ENCODE measurements at places on chromosomes 6 and 20.

- peak; percentile 44 for DNase-seq
These were observed 46.7 kb upstream of the RALGAPA2 start for GRCh38 chr20:20759132-20759531.

DNA sequence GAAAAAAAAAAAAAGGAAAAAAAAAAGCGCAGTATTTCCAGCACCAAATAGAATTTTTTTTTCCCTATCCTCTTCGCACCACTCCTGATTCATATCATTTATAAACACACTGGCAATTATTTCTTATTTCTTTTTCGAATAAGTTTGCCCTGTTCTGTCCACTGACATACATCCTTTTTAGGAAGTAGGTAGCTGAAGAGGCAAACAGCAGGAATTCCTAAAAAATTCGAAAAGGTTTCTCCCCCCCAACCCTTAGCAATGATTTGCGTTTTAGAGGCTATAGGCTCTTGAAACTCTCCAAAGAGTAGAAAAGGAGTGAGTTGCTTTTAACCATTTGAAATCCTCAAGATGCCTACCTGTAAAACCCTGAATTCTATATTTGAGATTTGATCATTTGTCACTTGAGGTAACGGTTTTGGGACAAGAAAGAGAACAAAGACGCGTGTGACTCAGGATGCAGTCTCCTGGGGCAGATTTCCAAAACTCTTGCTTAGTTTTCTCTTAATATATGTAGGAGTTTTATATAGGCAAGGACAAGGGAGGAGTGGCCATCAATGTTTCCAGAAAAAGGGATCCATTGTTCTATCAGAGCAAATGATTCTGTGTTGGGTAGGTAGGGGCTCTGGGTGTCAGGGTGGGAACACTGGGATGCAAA lies 531 bp upstream of the CCN2 start:
- DNase-seq = no peak

GRCh38 chr6:31819871-31820299 lies 4.5 kb downstream of the HSPA1A start:
- no peak for DNase-seq

DNA sequence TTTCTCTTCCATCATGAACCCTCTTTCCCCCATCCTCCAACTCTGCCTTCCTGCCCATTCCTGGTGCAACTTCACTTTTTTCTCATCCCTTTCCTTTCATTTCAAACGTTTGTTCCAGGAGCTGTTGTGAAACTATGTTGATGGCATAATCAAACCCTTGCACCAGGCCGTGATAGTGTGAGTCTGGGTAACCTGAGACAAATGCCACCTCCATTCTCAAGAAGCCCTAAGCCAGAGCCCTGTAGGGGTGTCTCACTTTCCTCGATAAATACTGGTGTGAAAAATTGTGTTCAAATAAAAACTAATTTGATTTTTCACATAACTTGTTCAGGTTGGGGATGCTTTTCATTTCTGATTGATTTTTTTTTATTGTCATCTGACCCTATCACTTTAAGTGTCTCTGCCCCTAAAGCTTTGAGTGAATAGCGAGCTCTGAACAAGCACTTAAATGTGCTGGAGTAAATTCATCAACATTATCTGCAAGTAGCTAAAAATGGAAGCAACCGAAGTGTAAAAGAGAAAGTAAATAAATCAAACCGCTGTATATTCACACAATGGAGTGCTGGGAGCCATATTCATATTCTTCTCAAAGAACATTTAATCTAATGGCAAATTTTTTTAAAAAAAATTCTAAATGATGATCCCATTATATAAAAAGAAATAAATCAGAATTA lies 303.1 kb upstream of the CDYL start:
- no peak for DNase-seq

DNA sequence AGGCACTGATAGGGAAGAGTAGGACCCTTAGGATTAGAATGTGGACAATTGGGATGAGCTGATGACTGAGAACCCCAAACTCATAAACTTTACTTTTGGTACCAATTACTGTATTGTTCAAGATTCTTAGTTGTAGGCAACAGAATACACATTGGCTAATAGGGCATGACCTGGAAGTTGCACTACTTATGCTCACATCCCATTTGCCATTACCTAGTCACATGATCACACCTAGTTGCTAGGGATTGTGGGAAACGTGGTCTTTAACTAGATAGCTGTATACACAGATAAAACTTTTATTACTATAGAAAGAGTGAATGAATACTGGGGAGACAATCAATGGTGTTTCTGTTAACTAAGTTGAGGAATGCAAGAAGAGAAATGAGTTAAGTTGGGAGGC lies 113.4 kb upstream of the AKIRIN2 start:
- no peak for DNase-seq

GRCh38 chr6:94071835-94072234 lies 652.5 kb upstream of the EPHA7 start:
- no peak for DNase-seq

- no peak for DNase-seq
These were observed 85.7 kb upstream of the CST7 start for GRCh38 chr20:24863356-24863755.

DNA sequence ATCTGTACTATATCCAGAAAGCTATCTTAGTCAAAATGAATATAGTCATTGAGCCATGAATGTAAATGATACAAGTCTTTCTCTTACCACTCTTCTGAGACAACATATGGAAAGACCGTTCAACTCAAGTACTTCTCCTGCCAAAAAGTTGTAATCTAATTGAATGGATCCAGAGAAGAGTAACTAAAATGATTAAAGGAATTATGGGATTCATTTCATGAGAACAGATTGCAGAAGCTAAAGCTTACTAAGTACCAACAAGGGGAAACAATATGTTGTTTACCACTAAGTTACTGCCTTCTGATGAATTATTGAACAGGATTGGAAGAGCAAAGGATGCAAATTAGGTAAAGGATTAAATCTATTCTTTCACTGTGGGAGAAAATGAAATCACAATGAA lies 2.0 kb upstream of the LGSN start:
- no peak for DNase-seq

DNA sequence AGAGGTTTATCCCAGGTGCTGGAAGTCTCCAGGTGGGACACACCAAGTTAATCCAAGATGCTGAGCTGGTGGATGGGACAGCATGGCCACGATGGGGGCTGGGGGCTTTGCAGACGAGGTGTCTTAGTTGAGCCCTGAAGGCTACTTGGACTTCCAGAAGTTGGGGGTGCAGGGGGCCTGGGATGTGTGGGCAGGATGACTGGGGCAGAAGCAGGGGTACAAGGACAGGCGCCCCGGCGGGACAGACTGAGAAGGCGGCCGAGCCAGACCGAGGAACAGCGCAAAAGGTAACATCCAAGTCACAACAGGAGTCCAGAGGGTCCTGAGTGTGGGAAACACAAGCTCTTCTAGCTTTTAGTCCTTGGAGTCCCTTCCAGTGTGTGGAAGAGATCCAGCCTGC lies 23.8 kb downstream of the RAMACL start:
- DNase-seq = no peak

GRCh38 chr6:9766240-9766915 lies 648.5 kb downstream of the TFAP2A start:
- DNase-seq = no peak

DNA sequence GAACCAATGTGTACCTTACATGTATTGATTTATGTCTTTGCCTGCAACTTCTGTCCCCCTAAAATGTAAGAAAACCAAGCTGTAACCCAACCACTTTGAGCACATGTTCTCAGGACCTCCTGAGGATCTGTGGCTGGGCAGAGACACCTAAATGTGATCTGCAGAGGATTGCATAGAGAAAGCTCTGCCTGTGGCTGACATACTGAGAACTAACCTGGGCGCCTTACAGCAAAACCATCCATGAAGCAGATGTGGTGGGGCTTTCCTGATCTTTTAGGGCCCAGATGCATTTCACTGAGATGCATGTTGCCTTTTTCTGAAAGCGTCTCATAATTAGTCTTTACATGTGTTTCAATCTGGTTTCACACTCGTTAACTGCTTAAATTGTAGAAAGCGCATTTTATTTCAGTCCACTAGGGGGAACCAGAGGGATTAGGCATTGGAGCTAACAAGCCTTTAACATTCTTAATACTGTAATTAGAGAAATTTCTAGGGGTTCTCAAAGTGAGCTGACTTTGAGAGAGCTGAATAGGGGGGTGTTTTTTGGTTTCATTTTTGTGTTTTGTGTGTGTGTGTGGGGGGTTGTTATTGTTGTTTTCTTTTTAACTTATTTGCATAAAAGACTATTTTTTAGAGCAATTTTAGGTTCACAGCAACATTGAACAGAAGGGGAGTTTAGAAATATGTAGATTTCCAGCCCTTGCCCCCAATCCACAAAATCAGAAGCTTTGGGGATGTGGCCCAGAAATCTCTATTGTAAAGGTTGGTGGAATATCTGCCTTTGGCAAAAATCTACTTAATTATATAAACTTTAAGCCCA lies 50.9 kb upstream of the FAM184A start:
- no peak for DNase-seq

DNA sequence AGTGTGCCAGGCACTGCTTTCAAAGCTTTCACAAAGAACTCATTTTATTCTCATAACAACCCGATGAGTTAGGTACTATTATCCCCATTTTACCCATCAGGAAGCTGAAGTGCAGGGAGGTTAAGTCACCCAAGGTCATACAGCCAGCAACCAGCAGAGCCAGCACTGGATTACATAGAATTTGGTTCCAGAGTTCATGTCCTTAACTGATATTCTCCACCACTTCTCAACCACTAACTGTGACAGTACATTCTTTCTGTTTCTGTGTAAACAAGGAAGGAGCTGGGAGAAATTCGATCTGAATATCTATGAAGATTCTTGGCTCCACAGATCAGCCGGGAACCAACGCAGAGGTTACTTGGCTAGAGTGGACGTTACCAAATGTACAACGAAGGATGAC lies 98.0 kb downstream of the KIF16B start:
- DNase-seq = no peak

GRCh38 chr6:37502703-37503291 lies 3.1 kb upstream of the CCDC167 start:
- DNase-seq = no peak

DNA sequence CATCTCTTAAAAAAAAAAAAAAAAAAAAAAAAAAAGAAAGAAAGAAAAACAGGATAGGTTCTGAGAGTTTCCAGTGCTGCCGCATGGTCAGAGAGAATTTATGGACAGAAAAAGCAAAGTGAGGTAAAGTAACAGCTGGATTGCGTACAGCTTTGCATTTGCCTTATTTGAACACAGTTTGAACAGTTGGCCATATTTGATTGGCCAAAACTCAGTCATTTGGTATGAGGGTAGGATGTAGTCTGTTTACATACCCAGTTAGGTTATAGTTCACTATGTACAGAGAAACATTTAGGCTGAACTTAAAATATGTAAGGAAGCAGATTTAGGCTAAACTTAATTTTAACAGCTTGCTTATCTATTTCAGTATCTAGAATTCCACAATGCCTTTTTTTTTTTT lies 17.5 kb upstream of the L3MBTL1 start:
- DNase-seq = no peak

GRCh38 chr6:131646249-131646670 lies 9.2 kb downstream of the ENPP3 start:
- no peak for DNase-seq

- DNase-seq = no peak
These were observed 9.1 kb downstream of the HIVEP2 start for GRCh38 chr6:142935553-142936517.

DNA sequence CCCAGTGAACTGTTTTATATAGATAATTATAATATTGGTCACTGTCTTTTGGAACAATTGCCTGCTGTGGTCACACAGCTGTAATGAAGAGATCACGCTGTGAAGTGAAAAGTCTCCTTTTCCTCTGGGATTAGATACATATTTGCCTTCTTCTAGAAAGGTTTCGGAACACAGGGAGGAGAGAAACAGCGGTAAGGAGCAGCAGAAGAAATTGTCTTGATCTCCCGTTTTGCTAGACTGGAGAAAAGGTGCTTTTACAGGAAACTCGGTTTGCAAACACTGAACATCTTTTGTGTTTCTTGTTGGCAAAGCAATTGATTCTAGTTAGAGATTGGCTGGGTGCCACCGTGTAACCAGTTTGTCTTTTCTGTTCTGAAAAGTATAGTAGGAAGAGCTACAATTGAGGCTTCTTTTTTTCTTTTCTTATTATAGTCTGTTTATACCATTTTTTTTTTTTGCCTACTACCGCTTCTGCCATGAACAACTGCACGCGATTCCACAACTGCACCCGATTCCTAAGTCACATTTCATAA lies 404.1 kb upstream of the ID4 start:
- no peak for DNase-seq

DNA sequence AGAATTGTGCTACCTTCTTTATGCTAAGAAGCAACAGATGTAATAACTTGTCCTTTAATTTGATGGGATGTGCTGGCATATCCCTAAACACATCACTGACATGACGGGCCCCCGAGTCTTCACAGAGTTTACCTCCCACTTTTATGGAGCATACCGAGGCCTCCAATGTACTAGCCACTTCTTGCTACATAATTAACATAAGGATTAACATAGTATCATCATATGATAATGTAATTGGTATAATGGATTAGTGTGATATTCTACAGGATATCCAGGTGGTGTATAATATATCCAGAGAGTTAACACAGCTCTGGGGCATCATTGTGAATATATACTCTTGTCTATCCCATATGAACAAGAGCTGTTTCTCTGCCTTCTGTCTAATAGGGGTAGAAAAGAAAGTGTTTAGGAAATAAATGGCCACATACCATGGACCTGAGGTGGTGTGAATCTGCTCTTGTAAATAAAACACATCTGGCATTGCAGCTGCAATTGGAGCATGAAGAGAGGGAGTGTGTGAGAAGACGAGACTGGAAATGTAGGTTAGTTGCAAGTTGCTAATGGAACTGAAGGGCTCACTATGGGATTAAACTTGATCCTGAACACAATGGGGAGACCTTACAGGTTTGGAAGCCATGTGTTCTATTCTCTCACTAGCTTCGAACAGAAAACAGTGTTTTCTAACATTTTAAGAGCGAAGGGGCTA lies 102.3 kb downstream of the IYD start:
- DNase-seq = no peak

- no peak for DNase-seq
These were observed 7.2 kb upstream of the KCNB1 start for GRCh38 chr20:49489688-49490087.

DNA sequence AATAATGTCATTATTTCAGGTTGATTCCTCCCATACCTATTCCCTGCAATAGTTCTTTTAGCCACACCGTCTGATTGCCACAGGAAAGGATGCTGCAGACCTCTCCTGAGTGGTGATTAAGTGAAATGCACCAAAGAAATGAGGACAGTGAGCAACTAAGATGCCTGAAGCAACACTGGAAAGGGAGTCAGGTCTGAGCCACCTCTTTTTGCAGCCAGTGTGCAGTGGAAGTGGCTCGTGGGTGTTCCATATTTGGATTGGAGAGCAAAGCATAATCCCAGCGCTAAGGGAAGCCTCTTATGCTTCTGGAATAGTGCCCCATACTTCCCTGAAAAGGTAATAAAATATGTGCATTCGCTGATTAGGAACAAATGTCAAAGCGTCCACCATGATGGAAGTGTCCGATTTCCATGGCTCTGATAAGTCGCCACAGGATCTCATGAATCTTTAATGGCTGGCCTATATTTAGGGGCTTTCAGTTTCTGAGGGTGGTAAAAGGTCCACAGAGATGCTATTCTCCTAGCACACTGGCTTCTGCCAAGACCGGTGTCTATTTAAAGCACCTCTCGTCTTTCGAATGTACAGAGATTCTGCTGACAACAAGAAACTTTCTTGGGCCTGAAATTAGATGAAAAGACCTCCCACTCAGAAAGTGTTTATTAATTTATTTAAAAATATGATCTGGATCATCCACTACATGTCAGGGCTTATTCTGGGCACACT lies 253.9 kb downstream of the SLC24A3 start:
- no peak for DNase-seq

GRCh38 chr6:163340201-163340887 lies 74.2 kb upstream of the QKI start:
- no peak for DNase-seq

Data from left colon (tissue), 2 donors.